T-cell (primary cell): ENCODE measurements at places on chromosomes 12 and 14. TPM values are rescaled to one million over a fixed set of nuclear protein-coding genes. Genes with fewer than 3 reads are reported as not detected.

The HNF1A gene
- total RNA-seq, result not detected

The PUS1 gene
- 68.1 TPM for total RNA-seq

The TGM1 gene
- total RNA-seq, result 12.1 TPM

The FAM181A gene
- not detected for total RNA-seq

The DLGAP5 gene
- 1.3 TPM for total RNA-seq

The GPR135 gene
- total RNA-seq, result 1.8 TPM

The SMCO3 gene
- total RNA-seq, result not detected
